ENCODE measurements at places on chromosomes 2 and 18.

DNA sequence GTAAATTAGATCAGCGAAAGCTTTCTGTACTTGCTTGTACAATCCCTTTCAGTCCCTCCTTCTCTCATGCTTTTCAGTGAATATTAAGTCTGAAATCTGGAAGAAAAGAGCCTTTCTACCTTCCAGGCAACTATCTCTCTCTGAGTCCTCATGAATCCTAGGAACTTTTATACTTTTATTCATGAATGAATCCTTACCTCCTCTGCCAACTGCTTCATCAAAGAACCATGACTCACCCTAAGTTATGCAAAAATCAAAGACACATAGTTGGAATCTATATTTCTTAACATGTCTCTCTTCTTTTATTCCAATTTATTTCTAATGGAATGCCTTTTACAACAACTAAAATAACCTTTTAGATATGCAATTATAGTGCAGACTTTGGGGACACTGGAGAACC lies 394.2 kb downstream of the CLIP4 start:
- DNase-seq: no peak

- no peak for DNase-seq
Measured at GRCh38 chr2:133240491-133241223, 327.6 kb downstream of the NCKAP5 start.

GRCh38 chr2:179428649-179429048 lies 164.0 kb upstream of the SESTD1 start:
- DNase-seq: no peak

- DNase-seq: no peak
Measured at GRCh38 chr2:6937582-6937981, 20.4 kb downstream of the RNF144A start.

- no peak for DNase-seq
Measured at GRCh38 chr2:230444832-230445231, 28.8 kb downstream of the SP100 start.

GRCh38 chr18:46071653-46072375 lies at the start of gene PSTPIP2:
Gene PSTPIP2 (minus strand): TSS chr18:46072260. CDS start chr18:46072188, 72 bp downstream.
- peak; percentile 56 for DNase-seq

DNA sequence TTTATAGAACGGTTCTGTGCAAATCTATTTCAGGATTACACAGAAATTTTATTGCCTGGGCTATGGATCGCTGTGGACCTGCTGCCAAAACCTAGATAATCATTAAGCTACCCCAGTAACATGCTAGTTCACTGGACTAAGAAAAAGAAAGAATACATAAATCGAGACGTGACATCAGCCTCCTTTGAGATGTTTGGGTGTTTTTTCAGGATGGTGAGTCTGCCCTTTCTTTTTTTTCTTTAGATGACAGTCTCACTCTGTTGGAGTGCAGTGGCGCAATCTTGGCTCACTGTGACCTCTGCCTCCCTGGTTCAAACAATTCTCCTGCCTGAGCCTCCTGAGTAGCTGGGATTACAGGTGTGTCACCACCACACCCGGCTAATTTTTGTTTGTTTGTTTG lies 52.0 kb downstream of the FHOD3 start:
- no peak for DNase-seq

DNA sequence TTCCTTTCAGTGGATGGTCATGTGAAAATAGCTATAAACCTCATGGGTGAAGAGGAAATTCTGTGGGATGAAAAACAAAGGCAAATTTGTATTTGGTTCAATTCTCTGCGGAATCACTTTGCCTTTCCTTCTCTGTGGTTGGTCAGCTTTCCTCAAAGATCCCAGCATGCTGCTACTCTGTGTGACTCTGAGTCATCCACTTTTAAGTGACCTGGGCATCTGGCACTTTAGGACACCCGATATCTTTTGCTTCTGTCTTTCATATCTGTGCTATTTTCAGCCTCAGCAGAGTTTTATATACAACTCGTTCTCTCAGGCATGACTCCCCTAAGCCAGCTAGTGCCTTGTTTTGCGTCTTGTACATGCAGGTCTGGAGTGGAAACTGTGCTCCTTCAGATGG lies 217.0 kb upstream of the PIEZO2 start:
- no peak for DNase-seq

DNA sequence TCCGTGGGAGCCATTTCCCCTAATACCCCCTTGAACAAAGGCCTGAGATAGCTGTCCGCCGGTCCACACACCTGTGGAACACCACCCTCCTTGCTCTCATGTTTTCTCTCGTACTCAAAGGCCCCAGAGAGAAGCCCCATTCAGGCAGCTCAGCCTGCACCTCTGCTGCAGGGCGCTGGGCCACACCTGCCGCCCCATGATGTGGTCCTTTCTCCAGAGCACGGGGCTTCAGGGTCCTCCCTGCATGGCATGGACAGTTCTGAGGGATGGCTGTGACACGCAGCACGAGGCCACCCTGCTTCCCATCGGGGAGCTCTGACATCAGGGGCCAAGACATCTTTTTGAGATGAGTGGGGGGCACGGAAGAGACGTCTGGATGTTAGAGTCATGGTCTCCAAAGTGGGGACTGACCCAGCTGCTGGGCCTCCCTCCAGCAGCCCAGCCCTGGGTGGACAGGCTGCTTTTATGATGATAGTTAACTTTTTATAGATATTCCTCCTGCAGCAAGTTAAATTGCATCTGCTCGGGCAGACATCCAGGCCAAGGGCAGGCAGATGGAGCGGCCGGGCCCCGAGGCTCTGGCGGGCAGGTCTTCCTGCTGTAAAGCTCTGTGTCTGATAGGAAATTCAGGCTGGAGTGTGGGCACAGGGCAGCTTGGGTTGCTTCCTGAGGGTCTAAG lies 56.7 kb downstream of the SDC1 start:
- DNase-seq: no peak

DNA sequence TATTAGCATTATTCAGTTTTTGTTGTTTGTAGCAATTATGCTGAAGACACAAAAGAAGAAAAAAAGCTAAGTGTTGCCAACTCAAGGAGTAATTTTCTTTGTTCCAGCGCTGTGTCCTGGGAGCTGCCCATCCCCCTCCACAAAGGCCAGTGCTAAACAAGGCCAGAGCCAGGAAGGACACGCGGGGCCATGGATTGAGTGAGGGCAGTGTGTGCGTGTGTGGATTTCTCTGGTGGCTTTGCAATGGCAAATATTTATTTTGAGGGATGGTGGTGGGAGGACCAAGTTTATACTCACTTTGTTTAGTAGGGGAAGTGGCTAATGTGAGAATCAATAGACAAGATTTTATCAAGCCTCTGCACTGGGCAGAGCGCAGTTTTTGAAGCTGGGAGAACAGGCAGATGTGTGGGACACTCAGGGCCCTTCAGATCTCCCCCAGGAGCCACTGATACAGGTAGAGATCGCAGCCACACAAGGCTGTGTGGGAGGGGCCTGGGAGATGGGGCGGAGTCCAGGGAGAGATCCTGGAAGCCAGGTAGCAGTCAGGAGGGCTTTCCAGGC lies 11.4 kb downstream of the AGAP1 start:
- no peak for DNase-seq

DNA sequence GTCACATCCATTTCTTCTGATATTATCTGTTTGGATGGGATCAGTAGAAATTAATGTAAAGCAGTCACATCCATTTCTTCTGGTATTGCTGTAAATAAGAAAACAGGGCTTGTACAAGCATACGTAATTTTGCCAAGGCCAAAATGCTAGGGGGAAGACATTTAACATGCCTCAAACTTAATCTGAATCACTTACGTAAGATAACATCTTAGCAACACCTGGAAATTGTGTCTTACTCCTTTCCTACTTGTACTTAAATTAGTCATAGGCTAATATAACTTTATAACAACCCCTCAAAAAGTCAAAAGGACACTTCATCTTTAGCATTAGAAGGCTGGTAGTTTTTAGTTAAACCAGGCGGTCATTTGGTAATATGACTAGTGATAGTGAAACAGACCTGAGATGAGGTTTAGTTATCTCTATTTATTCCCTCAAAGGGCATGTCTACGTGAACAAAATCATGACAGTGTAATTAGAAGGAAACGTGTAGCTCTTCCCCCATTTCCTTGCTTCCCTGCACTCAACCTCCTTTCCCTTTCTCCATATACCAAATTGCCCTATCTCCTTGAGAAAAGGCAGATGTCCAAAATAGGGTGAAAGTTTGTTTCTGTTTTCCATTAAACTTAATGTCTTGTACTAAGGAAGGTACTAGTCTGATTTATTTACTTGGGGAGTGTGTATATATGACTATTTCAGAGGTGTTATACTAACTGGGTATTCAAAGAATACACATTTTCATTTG lies 99.3 kb upstream of the FZD5 start:
- no peak for DNase-seq

DNA sequence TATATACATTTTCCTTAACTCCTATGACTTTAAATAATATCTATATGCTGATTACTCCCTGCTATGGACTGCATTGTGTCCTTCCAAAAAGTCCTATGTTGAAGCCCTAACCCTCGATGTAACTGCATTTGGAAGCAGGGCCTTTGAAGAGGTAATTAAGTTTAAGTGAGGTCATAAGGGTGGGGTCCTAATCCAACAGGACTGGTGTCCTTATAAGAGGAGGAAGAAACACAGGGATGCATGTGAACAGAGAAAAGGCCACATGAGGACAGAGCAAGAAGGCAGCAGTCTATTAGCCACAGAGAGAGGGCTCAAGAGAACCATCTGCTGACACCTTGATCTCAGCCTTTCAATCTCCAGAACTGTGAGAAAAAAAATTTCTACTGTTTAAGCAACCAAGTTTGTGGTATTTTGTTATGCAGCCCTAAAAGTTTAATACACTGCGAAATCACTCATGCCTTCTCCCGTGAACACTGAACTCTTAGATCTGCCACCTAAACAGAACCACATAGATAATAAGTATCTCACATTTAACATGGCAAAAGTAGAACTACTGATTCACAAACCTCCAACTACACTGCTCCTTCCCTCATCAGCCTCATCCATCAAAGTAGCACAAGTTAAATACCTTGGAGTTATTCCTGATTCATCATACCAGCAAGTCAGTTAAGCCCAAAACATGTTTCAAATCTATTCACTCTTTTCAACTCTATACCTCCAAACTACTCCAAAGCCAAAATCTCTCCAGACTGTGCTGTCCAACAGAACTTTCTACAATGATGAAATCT lies 65.4 kb downstream of the HIBCH start:
- DNase-seq: no peak

- DNase-seq: no peak
Measured at GRCh38 chr2:185813707-185814106, 75.1 kb downstream of the FSIP2 start.

- DNase-seq: no peak
Measured at GRCh38 chr18:12017081-12017480, 35.8 kb downstream of the IMPA2 start.

DNA sequence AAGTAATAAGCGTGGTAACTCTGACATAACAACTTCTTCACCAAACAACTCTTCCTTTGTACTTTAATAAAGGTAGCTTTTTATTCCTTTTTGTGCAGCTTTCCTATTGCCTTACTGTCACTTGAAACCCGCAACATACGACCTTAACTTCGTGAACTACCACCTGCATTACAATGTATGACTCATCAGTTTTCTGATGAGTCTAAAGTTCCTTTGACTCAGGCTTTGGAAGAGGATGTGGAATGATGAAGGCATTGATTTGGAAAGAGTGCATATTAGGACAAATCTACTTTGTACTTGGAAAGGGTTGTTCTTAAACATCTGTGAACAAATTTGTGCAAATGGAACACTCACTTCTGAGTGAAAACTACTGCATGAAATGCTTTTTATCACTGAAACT lies 1012.1 kb downstream of the TMEM182 start:
- no peak for DNase-seq

GRCh38 chr2:175805442-175806124 lies 196.5 kb downstream of the LNPK start:
- DNase-seq: no peak

DNA sequence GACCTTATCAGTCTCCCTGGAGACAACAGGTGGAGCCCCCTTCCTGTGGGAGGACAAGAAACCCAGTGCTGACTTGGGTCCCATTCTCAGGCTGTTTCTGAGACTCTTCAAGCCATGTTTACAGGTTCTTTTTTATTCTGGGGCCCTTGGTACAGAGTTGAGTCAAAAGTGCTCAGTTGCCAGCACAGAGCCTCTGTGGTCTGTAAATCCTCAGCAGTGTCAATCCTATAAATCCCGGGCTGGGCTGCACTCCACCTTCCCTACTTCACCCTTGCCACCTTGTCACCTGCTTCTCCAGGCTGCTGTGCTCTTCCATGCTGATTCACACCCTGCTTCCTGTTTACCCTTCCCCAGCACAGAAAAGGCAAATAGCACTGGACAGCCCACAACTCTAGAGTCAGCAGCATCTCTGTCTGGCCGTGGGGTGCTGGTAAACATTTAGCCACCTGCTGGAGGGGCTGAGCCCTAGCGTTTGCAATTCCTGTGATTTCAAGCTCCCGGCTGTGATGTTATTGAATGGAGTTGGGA lies 74.7 kb downstream of the TNFRSF11A start:
- DNase-seq: no peak

Data from naive thymus-derived CD4-positive, alpha-beta T cell (primary cell).